HCT116 (cell line): ENCODE measurements at places on chromosomes 1 and 21.

- DNase-seq = no peak
Observed at GRCh38 chr1:205800981-205801703, 11.9 kb downstream of the SLC41A1 start.

- no peak for DNase-seq
Observed at GRCh38 chr1:198185759-198186158, 29.0 kb downstream of the NEK7 start.

DNA sequence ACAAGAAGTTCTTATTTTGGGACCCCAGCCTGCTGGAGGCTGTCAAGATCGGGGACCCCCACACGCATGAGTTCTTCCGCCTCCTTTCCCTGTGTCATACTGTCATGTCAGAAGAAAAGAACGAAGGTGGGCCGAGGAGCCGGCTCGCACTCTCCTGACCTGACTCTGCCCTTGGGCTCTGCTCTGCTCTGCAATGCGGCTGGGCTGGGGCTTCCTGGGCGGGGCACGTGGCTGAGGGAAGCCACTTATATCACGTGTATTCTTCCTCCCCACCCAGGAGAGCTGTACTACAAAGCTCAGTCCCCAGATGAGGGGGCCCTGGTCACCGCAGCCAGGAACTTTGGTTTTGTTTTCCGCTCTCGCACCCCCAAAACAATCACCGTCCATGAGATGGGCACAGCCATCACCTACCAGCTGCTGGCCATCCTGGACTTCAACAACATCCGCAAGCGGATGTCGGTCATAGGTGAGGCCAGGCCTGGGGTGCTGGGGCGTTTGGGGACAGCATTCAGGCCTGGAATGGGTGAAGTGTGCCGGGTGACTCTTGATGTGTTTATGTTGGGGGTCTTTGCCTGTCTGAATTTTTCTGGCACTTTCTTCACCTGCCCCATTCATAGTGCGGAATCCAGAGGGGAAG lies 17.6 kb downstream of the ATP8B2 start:
- DNase-seq = no peak

DNA sequence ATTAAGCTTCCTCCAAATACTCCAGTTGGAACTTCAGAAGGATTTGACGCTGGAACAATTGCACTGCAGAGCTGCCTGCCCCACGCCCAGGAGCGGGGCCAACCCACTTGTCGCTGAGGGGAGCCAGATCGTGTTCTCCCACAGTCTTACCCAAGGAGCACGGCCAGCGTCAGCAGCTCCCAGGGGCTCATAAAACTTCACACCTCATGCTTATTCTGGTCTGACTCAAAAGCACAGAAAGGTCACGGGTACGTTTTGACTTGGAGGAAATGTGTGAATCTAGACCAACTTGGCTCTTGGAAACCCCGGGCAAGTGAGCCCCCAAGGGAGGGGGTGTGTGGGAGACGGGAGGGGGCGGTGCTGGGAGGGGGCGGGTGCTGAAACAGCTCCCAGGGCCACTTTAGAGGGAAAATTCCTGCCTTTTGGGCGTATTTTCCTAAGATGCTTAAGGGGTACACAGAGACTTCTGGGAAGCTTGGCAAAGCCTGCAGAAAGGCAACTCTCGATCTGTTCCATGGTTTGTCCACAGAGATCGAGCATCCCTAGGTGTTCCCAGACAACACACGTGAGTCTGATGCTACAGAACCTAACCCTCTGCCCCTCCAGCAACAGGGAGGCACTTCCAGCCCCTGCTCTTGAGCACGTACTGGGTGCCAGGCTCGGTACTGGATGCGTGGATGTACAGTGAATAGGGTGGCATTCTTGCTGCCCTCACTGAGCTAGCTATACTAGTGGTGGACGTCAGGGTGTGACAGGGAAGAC lies 98.9 kb downstream of the DHRS3 start:
- no peak for DNase-seq

GRCh38 chr1:48007047-48007446 lies 9.9 kb upstream of the TRABD2B start:
- no peak for DNase-seq

DNA sequence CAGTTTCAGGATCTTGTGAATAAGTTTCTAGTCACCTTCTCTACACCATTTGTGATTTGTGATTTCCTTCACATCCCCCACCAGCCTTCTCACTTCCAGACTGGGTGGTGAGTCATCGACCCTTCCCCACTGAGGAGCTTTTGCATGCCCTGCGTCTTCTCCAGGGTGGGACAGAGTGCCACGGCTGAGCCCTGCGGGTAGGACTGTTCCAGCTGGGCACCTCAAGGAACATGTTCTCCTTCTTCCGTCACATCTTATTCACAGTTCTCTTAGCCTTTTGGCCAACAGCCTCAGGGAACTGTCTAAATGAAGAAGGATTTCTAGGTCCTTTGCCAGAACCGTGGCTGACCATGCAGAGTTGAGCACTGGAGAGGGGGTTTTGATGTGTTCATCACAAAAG lies 116.5 kb downstream of the TMEM53 start:
- DNase-seq = no peak

DNA sequence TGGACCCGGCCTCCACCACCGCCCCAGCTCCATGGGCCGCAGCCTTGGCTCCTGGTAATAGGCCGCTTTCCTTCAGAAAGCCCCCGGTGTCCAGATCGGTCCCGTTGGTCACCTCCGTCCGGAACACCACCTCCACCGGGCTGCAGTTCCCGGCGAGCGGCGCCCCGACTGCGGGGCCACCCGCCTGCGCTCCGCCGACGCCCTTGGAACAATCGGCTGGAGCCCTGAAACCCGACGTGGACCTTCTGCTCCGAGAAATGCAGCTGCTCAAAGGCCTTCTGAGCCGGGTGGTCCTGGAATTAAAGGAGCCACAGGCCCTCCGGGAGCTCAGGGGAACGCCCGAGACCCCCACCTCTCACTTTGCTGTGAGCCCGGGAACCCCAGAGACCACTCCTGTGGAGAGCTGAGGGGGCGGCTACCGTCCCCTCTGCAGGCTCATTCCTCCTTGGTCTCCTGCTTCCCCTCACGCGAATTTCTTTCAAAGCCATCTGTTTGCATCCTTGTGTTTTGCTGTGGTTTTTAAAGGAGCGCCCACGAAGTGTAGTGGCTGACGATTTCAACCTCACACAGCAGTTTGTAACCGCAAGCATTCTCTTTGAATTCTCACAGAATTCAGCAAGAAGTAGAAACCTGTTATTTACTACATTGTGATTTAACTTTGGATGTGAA lies 6.0 kb downstream of the FCRLB start:
- no peak for DNase-seq

- DNase-seq = no peak
Observed at GRCh38 chr1:233038581-233038980, 88.2 kb downstream of the NTPCR start.

DNA sequence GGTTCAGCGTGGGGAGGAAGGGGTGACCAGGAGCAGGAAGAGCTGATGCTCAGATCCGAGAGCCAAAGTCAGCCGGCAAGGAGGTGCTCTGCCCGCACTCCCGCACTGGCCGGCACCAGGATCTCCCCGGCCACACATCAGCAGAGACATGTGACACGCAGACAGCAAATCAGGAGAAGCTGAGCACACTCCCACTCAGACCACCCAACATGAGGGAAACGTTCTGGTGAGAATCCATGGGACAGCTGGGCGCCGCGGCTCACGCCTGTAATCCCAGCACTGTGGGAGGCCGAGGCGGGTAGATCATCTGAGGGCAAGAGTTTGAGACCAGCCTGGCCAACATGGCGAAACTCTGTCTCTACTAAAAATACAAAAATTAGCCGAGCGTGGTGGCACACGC lies 18.6 kb upstream of the PTTG1IP start:
- DNase-seq = no peak

DNA sequence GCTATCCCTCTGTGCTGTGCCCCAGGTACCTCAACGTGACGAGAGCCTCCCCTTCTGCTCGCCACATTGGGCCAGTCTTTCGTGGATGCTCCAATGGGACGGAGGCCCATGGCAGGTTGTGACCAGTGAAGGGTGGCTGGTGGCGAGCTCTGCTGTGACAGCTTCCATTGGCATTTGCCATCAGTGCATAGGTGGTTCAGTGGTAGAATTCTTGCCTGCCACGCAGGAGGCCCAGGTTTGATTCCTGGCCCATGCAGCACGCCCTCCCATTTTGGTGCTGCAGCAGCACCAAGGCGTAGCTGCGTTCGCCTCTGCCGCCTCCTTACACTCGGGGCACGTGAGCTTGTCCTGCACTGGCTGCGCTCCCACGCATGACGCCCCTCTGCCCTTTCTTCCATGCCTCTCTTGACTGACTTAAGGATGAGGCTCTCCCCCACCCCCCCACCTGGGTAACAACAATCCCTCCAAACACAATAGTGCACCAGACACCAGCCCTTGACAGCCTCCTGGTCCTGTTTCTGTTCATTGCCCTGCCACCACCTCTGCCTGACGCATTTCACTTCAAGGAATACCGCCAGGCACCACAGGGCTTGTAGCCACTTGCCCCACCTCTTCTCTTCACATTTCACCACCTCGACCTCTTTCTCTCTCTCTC lies 24.7 kb upstream of the FCGR2A start:
- DNase-seq = no peak
